ENCODE measurements at places on chromosomes 7 and 10. TPM values are rescaled to one million over a fixed set of nuclear protein-coding genes. Genes with fewer than 3 reads are reported as not detected.

The WASL gene
- total RNA-seq: 45.3 TPM

The LRRD1 gene
- 0.08 TPM for total RNA-seq

The CPA2 gene
- total RNA-seq: not detected

The IL6 gene
- not detected for total RNA-seq

The WDR91 gene
- total RNA-seq: 9.7 TPM

The PRRT4 gene
- total RNA-seq: 0.56 TPM

The TMEM229A gene
- total RNA-seq: 0.80 TPM

DNA sequence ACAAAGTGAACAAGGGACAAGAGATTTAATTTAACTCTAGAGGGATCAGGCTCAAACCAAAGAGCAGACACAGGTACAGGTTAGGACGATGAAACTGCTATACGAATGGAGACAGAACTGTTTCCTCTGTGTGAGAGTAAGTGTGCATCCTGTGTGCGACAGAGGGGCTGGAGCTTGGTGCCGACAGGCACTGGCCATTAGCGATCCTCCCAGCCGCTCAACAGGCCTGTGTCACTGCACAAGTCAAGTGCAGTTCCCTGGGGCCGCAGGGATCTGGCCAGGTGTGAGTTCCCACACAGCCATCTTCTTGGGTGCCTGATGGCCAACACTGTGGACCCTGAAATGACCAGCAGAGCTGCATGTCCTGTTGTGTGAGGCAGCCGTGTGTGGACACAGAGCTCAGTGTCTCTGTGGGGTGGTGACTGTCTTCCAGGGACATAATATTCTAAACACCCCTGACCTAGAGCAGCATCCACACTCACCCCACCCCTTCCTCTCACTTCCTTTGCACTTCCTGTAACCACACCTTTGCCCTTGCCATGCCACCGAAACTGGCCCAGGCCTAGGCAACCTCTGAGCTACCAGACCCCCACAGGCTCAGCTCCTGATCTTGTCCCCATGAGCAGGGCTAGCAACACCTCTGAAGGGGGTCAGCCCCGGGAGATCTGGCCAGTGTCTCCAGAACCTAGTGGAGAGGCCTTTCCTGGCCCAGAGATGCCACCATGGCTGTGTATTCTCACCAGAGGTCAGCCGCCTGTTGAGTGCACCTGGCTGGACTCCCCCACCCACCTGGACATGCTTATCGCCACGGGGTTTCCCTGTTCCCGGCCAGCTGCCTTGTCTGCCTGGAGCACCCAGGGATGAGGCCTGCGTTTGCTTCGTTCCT lies 11.7 kb upstream of the TBRG4 start:
- DNase-seq: no peak

GRCh38 chr10:62779487-62780248 lies 24.9 kb upstream of the ADO start:
- no peak for DNase-seq

DNA sequence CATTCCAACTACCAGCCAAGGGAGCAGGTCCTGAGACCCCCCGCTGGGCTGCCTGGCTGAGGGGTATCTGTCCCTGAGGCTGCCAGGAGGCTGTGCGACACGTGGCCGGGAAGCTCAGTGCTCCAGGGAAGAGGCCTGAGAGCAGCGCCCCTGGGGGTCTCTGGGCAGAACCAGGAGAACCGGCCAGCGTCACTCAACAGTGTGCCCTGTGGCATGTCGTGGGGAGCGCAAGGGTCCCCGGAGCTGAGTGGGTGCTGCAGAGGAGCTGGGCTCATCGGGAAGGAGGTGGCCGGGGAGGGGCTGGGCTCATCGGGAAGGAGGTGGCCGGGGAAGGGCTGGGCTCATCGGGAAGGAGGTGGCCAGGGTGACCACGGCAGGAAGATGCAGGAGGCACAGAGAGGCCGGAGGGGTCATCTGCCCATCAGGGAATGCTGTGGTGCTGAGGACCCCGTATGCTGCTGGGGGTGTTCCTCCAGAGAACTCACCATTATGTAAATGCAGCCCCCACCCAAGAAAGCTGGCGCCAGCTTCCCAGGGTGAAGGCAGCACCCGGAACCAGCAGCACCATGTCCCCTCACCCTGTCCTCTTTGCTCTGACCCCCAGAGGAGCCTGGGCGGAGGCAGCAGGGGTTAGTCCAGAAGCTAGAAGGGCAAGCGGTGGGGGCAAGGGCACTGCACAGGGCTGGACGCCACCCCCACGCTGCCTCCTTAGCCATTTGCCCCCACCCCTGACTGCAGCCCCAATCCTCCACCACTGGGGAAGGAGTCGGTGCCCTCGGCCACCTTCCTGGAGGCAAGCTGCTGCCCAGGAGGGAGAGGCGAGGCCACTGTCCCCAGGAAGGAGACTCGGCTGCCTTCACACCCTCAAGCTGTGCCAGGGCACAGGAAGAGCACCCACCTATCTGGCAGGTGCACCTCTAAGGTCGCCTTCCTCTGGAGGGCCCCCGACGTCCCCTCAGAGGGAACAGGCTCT lies 33.3 kb downstream of the CALML3 start:
- peak; percentile 23 for DNase-seq

GRCh38 chr10:52683776-52684175 lies 88.8 kb downstream of the MBL2 start:
- no peak for DNase-seq

DNA sequence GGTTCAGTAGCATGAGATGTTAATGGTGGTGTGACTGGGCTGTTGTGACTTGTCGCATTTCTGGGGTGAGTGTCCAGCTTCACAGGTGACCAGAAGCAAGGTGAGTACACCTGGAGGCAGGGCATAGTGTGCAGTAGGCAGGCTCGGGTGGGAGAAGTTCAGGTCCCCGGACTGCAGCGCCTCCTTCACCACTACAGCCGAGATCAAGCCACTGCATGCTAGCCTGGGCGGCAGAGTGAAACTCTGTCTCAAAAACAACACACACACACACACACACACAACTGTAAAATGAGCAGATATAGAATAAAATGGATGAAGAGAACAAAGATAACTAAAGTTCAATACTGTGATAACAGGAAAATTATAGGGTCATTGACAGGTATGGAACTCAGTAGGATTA lies 11.1 kb upstream of the PARD3 start:
- peak; percentile 31 for DNase-seq

DNA sequence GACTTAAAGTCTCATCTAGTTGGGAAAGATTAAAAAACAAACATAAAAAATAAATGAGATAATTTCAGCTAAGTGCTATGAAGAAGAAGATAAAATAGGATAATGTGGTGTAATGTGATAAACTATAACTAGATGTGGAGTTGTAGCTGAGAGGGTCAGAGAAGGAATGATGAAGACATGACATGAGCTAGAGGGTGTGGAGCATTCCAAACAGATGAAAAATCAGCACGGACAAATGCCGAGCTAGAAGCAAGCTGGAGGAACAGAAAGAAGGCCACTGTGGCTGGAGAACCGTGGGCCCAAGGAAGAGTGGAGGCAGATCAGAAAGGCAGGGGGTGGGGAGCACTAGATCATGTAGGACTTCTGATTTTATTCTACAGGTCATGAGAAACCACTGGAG lies 70.6 kb downstream of the CDK6 start:
- no peak for DNase-seq

DNA sequence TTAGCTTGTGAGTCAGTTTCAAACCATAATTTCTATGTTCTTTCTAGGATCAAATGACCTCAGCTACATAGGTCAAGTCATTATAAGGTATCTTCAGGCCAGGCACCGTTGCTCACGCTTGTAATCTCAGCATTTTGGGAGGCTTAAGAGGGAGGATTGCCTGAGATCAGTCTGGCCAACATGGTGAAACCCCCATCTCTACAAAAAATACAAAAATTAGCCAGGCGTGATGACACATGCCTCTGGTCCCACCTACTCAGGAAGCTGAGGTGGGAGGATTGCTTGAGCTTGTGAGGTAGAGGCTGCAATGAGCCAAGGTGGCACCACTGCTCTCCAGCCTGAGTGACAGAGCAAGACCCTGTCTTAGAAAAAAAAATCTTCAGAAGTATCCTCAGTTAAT lies 362.3 kb downstream of the GATA3 start:
- no peak for DNase-seq

DNA sequence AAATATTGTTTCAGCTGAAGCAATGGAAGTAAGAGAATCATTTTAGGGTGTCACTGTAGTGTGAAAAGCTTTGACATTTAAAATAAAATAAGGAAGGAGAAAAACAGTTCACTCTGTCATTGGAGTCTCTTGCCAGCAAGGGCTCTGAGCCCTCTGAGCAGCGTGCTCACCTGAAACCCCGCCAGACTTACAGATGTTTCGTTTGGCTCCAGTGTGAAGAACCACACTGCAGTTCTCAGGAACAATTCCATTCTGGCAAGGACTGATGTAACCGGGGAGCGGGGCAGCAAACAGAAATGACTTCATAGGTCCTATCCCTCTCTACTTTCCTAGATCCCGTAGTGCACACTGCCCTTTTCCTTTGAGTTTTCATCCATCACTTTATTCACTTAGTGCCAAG lies 164.3 kb downstream of the CELF2 start:
- DNase-seq: no peak

DNA sequence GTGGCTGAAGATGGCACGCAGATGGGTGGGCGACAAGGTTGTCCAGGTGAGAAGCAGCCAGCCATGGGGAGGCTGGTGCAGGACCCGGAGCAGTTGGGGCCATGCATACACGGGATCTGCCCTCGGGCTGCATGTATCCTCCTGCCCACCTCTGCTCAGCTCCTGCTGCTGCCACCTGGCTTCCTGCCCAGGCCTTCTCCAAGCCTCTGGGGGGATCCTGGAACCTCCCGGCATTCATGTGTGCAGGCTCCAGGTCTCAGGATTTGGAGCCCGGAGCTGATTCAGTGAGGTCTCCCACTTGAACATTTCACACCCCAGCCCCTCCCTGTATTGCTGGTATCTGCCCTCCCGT lies 27.0 kb downstream of the PDGFA start:
- DNase-seq: no peak

- no peak for DNase-seq
These were observed 18.1 kb upstream of the MACC1 start for GRCh38 chr7:20235288-20235687.

DNA sequence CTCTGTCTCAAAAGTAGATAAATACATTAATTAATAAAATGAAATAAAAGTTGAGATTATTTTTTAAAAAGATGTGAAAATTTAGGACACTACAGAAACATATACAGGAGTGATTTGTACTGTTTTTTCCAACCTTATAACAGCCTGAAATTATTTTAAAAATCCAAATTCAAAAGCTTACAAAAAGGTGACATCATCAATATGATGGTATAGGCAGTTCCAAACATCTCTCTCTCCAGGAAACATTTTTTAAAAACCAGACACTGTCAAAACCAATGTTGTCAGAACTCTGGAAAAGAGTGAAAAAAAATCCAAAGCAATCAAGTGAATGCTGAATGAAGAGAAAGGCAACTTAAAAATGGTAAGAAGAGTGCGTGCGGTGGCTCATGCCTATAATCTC lies 76.7 kb downstream of the HHEX start:
- no peak for DNase-seq
